ENCODE measurements at places on chromosomes 7 and 10.

DNA sequence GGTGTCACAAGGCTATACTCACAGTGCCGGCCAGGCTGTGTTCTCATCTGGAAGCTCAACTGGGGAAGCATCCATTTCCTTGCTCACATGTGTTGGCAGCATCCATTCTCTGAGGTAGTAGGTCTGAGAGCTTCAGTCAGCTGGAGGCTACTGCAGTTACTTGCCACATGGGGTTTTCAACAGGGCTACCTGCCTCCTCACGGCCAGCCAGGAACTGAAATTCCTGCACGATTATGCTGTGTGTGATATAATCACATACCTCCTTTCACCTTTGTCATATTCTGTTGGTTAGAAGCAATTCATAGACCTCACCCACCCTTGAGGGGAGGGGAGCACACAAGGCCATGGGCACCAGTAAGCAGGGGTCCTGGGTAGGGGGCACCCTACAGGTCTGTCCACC is 37.4 kb downstream of the PYROXD2 start:
- no peak for DNase-seq

DNA sequence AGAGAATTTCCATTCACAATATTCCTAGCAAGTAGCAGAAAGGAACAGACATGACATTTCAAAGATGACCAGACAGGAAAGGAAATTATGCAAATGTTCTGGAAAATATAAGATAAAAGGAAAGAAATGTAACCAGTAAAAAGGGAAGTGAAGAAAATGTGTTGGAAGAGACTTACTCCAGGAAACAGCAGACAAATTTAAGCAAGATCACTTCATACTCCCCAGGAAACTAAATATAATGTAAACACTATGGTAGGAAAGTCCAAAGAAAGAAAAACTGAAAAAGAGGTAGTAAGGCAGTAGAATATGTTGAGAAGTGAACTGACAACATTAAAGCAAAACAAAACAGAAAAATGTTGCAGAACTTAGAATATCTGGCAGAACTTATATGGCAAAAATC is 6.4 kb upstream of the ST8SIA6 start:
- DNase-seq: no peak

GRCh38 chr7:99027241-99027640 is 116.7 kb downstream of the SMURF1 start:
- DNase-seq: no peak

GRCh38 chr7:157565201-157565626 is 228.4 kb downstream of the DNAJB6 start:
- no peak for DNase-seq

DNA sequence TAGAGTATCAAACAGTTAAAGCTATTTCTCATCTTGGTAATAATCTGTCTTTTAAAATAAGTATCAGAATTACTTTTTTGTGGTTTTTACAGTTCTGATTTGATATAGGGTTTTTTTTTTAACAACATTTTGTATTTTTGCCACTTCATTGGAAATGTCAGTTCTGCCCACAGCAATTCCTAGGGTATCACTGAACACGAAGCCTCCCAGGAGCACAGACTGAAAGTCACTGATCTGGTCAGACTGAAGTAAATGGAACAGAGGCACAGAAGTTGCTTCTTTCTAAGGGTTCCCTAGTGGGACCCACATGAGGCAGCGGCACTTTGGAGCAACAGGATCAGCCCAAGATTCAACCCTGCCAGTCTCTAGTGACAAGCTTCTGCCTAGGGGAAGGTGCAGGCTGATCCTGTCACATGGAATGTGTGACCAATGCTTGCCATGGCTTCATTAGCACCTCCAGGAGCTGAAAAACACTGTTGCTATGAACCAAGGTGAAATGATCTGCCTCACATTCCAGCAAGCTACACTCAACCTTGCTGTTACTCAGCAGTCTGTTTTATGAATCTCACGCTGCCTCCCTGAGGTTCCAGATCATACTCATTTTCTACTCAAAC is 273.4 kb upstream of the CSTF2T start:
- DNase-seq: no peak

- no peak for DNase-seq
Observed at GRCh38 chr10:74977913-74978847, 133.3 kb upstream of the SAMD8 start.

- DNase-seq: no peak
Observed at GRCh38 chr7:45690762-45691150, 116.6 kb downstream of the ADCY1 start.

DNA sequence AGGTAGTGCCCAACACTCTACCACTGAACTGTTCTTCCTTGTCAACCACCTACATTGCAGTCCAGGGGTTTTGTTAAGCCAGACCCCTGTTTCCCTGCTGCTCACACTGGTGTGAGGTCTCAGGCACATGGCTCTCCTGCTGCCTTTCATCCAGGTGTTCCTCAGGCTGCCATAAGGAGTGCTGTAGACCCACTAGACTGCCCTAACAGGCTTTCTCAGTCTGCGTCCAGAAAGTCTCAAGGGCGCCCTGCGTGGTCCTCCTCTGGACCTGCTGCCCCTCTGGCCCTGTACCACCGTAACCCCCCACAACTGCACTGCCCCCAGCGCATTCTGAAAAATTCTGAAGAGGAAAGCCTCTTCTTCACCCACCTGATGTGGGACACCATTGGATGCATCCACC is 225.7 kb upstream of the ANKRD30A start:
- DNase-seq: no peak

DNA sequence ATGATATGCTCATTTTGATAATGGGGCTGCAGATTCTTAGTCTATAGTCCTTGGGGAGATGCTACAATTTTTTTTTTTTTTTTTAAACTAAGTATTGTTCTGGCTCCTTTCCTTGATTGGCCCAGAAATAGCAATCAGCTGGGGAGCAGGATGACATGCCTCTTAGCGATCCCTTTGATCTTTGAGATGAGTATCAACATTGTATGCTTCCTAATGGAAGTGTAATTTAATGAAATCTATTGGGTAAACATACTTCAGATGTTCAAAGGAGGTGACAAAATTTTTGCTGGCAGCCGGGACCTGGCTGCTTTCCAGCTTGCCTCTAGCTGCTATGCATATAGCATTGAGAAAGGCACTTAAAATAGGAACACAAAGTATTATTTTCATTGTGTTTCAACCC is 43.5 kb downstream of the VTI1A start:
- DNase-seq: no peak

DNA sequence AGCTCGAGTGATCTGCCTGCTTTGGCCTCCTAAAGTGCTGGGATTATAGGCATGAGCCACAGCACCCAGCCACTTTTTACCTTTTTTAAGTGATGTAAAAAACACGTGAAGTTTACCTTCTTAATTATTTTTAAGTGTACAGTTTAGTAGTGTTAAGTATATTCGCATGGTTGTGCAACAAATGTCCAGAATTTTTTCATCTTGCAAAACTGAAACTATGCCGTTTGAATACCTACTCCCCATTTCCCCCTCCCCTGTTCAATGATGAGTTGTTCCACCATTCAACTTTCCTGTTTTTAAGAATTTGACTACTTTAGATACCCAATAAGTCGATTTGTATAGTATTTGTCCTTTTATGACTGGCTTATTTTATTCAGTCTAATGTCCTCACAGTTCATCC is 10.9 kb downstream of the NRBF2 start:
- no peak for DNase-seq

DNA sequence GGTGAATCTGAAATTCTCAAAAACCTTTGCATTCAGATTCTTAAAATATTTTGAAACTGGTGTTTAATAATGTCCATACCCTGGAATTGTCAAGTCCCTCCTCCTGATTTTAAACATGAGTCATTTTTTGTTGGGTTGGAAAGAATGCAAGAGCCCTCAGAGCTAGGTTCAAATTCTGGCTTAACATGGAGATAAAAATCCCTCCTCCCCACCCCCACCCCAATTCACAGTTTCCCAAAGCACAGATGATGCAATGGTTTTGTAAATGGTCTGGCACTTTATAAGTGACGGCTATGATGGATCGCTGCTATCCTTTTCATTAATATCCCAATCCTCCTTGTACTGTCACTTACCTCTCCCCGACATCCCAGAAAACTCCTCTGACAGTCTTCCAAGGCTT is 332.8 kb downstream of the PLXNA4 start:
- DNase-seq: no peak

DNA sequence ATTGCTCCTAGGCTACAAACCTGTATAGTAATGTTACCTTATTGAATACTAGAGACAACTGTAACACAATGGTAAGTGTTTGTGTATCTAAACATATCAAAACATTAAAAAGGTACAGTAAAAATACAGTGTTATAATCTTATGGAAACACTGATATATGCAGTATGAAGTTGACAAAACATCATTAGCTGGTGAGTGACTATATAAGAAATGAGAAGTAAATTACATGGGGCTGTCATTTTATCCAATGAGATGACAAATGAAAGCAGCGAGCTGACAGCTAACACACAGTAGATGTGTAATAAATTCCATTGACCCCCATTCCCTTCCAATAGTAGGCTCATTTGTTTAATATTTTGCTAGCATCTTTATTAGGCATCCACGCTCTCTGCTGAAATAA is 198.1 kb upstream of the GHITM start:
- no peak for DNase-seq

DNA sequence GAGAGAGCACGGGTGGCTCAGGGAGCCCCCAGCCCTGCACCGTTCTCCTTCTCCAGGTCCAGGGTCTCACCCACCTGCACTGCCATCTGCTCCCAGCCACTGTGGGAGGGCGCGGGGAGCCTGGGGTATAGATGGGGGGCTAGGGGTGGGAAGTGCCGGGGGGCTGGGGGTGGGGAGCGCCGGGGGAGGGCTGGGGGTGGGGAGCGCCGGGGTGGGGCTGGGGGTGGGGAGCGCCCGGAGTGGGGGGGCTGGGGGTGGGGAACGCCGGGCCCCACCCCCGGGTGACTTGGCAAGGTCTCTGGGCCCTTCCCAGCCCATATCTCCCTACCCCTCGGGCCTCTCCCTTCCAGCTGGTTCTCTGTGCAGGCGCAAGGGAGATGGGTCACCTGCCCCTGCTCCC is at the start of gene GRIFIN:
TSS of gene GRIFIN (minus strand) at position 101 of the 400 bp plus-strand sequence. CDS start at position 86, 15 bp downstream.
- no peak for DNase-seq

DNA sequence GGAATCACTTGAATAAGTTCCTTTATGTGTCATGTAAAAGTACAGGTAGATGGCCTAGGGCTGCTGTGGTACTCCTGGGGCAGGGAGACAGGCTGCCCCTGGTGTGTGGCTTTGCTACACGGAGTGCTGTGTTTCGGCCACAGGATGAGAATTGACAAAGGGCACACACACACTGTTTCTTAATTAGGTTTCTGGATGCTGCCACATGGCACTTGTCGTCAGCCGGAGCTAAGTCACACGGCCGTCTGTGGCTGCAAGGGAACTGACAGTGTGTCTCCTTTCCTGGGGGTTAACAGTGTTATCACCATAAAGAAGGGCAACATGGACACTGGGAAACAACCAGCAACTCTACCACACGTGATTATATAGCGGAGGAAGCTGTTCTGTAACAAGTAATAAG is 55.7 kb upstream of the CREB5 start:
- no peak for DNase-seq

- DNase-seq: no peak
Observed at GRCh38 chr10:13865758-13866491, 279.2 kb downstream of the PRPF18 start.

- DNase-seq: no peak
Observed at GRCh38 chr10:113169853-113170460, 219.9 kb downstream of the TCF7L2 start.

DNA sequence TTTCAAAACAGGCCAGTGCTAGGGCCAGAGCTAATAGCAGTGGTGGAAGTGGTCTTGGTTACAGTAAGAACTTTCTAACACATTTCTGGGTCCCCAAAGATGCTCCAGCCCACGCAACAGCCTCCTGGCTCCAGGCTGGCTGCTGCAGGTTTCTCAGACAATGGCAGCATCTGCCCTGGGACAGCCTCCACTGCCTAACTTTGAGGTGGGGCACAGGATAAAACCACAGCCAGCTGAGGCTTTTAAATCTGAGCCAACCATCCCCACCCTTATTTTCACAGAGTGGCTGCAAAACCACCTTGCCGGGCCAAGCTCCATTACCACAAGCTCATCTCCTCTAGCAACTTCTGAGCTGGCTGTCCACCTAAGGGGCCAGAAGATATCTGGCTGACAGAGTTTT is 84.8 kb downstream of the FAM53B start:
- no peak for DNase-seq

DNA sequence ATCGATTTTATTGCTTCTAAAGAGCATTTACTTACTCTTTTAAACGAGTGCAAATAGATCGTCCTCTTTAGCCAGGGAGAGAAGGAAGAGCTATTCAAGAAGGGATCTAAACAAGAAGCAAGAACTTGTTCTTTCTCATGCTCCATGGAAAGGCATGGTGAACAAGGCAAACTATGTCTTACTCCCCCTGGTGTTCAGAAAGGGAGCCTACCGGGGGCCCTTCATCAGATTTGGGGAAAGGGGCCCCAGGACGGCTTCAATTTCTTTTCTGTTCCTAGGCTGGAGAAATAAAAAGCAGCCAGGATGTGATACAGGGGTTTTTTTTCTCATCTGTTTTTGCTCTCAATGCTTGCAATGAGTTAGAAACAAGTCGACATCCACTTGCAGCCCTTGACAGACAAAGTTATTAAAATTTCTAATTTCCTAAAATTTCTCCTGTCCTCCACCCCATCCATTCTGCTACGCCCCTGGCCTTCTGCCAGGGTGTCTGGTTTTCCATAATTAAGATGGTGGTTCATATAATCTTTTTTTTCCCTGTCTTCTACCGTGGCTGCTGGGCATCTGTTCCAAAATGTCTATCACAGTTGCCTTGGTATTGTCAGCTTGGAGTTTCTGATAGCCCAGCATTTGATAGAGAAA is 214.4 kb downstream of the CREB5 start:
- DNase-seq: no peak

DNA sequence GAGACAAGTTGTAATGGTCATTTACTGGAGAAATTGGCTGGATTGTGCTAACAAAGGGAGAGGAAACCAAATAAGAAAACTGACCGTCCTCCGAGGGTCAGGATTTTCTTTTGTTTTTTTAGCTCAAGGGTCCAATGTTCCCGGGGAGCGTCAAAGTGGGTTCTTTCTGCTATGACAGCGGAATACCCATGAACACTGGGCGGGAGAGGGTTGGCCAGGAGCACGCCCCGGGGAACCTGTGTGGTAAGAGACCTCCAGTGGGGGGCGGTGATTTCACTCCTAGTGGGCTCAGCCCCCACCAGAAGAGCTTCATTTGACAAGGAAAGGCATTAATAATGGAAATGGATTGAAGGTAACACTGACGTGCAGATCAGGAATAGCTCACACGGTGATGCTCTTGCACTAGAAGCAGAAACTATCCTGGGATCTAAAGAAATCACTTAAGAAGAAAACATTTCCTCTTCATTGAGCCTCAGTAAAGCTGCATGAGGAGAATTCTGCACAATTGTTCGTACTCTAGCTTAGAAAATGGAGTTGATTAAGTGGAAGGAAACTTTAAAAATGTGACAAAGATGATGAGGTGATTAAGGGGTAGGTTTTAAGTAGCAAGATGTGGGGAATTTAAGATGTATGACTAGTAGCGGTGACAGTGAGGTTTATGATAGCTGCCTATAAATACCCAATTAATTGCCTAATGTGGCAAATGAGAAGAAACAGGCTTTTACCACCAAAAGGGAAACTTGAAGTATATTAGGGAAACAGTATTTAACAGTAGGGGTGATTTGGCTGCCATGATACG is 627.2 kb downstream of the SUGCT start:
- DNase-seq: no peak

Measured in D721Med (cell line).